ENCODE measurements at places on chromosomes 3 and 15. TPM values are rescaled to one million over a fixed set of nuclear protein-coding genes. Genes with fewer than 3 reads are reported as not detected.

DNA sequence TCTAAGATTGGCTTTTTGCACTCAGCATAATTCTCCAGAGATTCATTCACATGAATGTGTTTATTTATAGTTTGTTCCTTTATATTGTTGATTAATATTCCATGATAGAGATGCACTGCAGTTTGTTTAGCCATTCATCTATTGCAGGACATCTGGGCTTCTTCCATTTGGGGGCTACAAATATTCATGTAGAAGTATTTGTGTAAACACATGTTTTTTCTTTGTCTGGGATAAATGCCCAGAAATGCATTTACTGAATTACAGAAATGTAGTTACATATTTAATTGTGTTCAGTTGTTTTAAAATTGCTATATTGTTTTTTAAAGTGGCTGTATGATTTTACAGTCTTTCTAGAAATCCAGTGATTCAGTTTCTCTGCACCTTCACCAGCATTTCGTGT lies 635.0 kb downstream of the ZIC1 start:
- DNase-seq = no peak

GRCh38 chr3:87398168-87398801 lies 121.9 kb upstream of the POU1F1 start:
- no peak for DNase-seq

GRCh38 chr3:89434621-89435380 lies 327.4 kb downstream of the EPHA3 start:
- no peak for DNase-seq

DNA sequence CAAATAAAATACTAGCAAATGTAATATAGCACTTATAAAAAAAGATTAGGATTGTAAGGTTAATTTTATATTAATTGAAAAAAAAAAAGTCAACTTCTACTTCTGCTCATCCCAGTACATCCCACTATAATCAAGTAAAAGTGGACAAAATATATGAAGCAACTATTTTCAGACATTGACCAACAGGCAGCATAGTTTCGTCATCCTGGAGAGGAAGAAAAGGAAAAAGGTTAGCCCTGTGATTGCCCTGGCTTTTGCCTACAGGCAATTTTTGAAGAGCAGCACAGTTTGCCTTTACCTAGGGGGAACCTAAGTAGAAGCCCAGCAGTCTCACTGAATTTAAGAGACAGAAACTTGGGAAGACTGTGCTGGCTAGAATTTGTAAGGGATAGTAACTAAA lies 52.2 kb upstream of the ACTC1 start:
- DNase-seq = no peak

- no peak for DNase-seq
Measured at GRCh38 chr15:85607842-85608241, 186.9 kb downstream of the KLHL25 start.

GRCh38 chr15:81087066-81087465 lies 47.0 kb upstream of the CFAP161 start:
- no peak for DNase-seq

GRCh38 chr15:38696790-38697495 lies 132.3 kb upstream of the RASGRP1 start:
- no peak for DNase-seq

GRCh38 chr15:66819084-66819483 lies 117.0 kb downstream of the SMAD6 start:
- DNase-seq = no peak

- no peak for DNase-seq
Measured at GRCh38 chr3:52393131-52393807, 51.6 kb downstream of the SEMA3G start.

DNA sequence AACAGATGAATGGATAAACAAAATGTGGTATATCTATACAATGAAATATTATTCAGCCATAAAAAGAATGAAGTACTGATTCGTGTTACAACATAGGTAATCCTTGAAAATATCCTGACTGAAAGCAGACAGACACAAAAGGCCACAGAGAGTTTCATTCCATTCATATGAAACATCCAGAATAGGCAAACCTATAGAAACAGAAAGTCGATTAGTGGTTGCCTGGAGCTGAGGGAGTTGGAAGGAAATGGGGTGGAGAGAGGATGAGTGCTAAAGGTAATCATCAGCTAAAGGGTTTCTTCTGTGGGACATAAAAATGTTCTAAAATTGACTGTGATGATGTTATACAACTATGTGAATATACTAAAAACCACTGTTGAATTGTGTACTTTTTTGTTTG lies 22.9 kb downstream of the FOXP1 start:
- DNase-seq = no peak

DNA sequence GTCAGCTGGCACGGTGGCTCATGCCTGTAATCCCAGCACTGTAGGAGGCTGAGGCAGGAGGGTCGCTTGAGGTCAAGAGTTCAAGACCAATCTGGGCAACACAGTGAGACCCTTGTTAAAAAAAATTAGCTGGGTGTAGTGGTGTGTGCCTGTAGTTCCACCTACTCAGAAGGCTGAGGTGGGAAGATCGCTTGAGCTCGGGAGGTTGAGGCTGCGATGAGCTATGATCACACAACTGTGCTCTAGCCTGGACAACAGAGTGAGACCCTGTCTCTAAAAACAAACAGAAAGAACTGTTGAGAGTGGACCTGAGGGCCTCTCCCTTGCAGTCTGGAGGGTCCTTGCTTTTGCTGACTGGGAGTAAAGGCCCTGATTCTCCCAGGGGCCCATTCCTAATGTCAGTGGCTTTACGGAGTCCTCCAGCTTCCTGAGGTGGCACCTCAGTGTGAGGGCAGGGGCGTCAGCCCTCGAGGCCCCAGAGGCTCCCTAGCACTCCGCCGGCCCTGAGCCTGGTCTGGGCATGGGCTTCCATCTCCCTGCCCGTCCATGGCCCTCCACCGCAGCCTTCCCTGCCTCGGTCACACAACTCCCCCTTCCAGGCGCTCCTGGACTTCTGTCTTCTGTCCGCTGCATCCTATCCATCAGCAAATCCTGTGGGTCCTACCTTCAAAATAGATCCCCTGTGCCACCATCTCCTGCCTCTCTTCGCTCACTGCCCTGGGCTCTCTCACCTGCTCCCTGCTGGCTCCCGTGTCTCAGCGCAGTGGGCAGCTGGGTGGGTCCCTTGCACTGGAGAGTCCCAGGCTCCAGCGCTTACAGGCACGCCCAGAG lies 19.0 kb downstream of the FBLN2 start:
- no peak for DNase-seq

DNA sequence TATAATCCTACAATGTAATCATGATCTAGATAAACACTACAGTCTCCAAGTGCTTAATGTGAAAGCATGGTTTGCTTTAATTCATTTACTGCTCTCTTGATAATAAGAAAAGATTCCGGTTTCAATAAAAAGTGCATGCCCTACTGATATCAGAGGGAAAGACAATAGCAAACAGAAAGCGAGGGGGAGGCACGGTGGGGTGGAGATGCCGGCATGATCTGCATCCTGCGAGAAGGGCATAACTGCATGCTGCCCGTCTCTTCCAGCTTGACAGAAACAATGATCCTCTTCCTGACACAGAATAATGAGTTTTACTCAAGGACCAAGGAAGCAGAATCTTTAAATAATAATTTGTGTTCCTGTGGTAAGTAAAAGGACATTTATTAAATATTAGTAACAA lies 51.7 kb downstream of the GOLIM4 start:
- no peak for DNase-seq

DNA sequence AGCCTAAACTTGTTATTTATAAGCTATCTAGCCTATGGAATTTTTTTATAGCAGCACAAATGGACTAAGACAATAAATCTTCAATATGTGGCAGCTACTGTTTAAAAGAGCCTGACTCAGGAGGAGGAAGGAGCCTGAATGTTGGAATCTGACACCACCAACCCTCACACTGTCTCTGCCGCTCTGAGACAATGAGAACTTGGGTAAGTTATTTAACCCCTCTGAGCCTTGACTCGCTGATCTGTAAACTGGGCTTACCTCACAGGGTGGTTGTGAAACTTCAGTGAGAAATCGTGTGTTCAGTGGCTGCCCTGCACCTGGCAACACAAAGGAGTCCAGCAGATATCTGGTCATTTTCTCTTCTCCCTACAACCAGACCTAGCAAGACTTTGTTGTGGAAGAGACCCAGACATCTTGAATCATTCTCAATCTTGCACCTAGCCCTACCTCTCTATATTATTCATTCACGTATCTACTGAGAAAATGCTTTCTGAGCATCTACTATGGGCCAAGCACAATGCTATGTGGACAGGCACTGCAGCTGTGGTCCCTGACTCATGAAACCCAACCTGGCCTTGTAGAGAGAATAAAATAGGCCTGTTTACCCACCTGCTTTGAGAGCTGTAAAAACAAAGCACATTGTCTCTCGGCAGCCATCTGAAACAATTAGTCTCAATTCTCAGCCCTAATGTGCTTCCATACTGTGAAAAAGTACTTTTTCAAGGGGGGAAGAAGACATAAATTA lies 81.9 kb upstream of the SLC25A36 start:
- no peak for DNase-seq

DNA sequence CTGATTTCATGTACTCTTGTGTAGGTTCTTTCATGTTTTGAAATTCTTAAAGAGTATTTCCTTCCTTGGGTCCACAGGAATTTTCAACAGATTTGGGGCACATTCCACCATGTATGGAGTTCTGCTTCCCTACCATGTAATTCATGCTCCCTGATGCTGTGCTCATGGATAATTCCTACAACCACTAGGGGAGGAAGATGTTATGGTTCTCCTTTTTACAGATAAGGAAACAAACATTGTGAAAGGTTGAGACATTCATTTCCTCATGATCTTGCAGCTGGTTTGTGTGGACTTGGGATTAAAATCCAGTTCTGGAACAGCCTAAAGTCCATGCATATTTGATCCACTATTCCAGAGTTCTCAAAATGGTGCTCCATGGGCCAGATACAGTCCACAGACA lies 174.9 kb upstream of the FRMD4B start:
- DNase-seq = no peak

DNA sequence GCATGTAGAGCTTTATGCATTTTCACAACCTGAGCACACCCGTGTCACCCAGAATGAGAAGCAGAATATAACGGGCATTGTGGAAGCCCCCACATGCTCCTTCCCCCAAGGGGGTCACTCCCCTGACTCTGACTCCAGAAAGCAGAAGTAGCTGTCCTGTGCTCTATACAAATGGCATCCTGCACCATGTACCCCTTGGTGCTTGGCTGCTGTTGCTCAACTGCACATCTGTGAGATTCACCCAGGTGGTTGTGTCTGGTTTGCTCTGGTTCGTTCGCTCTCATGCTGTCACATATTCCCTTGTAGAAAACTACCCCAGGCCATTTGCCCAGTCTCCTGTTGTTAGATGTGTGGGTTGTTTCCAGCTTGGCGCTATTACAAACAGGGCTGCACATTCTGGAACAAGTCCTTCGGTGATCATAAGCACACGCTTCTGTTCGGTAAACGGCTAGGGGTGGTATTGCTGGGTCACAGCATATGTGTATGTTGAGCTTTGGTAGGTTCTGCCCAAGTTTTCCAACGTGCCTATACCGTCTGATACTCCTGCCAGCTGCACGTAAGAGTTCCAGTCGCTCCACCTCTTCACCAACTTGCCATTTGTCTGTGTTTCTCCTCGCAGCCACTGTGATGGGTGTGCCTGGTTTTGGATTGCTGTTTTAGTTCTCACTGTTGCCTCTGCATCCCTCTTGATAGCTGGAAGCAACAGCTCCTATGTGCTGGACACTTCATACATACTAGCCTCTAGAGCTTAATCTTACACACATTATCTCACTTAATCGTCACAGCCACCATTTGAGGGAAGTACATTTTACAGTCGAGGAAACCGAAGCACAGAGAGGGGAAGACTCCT lies 65.4 kb upstream of the SLC6A6 start:
- DNase-seq = no peak

GRCh38 chr3:189685291-189685690 lies 54.1 kb downstream of the TP63 start:
- no peak for DNase-seq

DNA sequence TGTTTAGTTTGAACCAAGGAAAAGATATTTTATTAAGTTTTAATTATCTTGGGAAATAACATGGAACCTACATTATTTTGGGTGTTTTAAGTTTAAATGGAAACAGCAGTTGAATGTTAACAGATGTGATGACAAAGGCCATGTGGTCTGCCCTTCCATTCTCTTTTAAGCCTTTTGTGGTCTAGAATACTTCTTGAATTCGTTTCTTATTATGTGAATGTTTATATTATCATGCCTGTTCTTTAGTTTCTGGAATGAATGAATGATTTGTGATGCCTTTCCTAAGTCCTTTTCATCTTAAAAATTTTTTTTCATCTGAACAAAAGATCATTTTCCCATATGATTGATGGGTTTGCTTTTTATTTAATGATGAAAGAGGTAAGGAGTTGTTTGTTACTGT lies 44.6 kb downstream of the SNRK start:
- DNase-seq = no peak

DNA sequence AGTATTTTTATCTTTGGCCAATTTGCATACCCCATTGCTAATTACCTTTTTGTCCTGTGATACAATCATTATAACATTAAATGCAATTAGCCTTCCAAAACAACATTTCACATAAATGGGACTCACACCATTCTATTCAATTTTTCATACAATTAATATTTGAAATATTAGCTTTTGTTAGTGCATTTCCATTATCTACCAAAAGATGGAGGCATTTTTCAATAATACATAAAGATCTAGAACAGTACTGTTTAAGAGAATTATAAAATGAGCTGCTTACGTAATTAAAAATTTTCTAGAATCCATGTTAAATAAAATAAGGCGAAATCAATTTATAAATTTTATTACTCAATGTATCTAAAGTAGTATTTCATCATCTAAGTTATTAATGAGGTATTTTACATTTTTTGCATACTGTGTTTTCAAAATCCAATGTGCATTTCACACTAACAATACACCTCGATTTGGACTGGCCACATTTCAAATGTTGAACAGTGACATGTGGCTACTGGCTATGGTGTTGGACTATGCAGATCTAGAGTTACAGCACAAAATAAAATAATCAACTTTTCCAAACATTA lies 74.3 kb downstream of the TJP1 start:
- DNase-seq = no peak

DNA sequence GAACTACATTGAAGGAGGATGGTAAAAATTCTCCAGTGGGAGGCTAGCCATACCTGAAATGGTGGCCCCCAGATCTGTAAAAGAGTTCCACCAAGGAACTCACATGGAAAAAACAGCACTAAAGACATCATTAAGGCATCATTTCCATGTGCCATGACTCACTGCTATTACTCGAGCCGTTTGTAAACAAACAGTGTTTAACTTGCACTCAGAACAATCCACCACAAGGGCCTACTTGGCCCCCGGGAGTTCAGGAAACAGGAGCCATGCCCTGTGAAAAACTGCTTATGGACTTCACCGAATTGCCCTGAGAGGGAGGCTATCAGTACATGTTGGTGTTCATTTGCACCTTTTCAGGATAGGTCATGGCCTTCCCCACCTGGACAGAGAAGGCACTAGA lies 18.2 kb downstream of the CCR4 start:
- DNase-seq = no peak

GRCh38 chr15:67735896-67736295 lies 89.4 kb upstream of the SKOR1 start:
- no peak for DNase-seq

The PPARG gene
- 0.75 TPM for total RNA-seq

The PPP1R14D gene
- not detected for total RNA-seq

The USF3 gene
- 32.6 TPM for total RNA-seq

The ZNF80 gene
- total RNA-seq = 0.17 TPM

The SNX22 gene
- 0.19 TPM for total RNA-seq

The NLGN1 gene
- not detected for total RNA-seq

The THAP10 gene
- not detected for total RNA-seq

The ALDH1A2 gene
- not detected for total RNA-seq

The GOLGA8K gene
- 0.50 TPM for total RNA-seq
